Activated effector memory CD4-positive, alpha-beta T cell treated with anti-CD3 and anti-CD28 coated beads, Interleukin-2, amount 50 U/mL, for 16 hours (primary cell): ENCODE measurements at places on chromosomes 2 and 18.

- DNase-seq, result no peak
These were observed 4.7 kb downstream of the ING5 start for GRCh38 chr2:241706537-241706936.

DNA sequence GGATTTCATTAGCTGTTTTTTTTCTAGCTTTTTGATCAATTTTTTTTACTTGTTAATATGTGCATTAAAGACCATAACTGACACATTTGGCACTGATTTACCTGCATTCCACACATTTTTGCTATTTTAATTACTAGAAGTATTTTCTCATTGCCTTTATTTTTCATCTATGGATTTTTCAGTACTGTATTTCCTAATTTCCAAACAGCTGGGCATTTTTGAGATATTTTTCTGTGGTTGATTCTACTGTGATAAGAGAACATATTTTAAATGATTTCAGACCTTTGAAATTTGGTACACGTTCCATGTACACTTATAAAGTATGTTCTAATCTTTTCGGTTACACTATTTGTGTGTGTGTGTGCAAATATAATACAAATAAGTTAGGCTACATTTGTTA, 135.3 kb downstream of the PARD3B start:
- DNase-seq, result no peak

GRCh38 chr2:201833781-201834180, 27.4 kb downstream of the CDK15 start:
- DNase-seq, result no peak

- no peak for DNase-seq
These were observed 96.3 kb upstream of the TMEM18 start for GRCh38 chr2:773256-774160.
